Hematopoietic multipotent progenitor cell treated with erythropoietin and hydrocortisone succinate and interleukin-3 and kit ligand, for 6 days (in vitro differentiated cells): ENCODE measurements at places on chromosomes 16 and 17.

- no peak for DNase-seq
These were observed 30.5 kb upstream of the JPH3 start for GRCh38 chr16:87571868-87572244.

DNA sequence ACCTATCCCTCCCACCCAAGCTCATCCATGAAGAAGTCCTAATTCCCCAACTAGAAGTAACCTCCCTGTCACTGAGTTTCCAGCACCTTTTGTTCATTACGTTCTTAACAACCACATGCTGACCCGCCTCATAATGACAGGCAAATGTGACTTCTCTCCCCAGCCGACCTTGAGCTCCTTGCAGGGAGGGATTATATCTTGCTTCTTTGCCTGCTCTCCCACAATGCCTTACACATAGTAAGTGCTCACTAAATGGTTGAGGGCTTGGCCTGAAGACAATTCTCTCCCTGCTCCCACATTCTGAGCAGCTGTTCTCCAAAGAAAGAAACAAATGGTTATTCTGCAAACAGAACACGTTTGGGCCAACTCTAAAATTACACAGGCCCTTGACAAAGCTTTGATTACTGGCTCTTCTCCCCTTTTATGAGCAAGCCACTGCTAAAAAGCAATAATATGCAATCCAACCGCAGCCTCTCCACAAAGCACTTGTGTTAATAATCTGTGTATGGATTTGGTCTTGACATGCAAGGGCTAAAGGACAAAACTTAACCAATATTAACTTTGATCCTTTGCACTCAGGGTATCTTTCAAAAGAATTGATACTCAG is 23.2 kb downstream of the SLC39A11 start:
- no peak for DNase-seq

- no peak for DNase-seq
These were observed 870 bp upstream of the TAC4 start for GRCh38 chr17:49848739-49849138.

DNA sequence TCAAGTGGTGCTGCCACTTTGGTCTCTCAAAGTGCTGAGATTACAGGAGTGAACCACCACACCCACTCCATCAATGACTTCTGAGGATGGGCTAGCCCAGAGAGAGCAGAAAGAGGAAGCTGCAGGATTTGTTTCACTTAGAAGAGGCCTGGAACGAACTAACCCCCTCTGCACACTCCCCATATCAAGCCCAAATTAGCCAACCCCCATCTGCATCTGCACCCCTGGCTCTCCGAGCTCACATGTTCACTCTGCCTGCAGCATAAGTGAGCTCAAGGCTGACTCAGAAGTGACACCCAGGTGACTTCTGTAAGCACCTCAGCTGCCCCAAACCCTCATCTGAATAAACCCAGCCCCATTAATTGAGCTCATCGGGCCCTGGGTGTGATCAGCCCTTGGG is 4.8 kb downstream of the SCNN1G start:
- DNase-seq, result no peak

GRCh38 chr17:43986225-43986981 is 18.0 kb upstream of the NAGS start:
- DNase-seq, result no peak

DNA sequence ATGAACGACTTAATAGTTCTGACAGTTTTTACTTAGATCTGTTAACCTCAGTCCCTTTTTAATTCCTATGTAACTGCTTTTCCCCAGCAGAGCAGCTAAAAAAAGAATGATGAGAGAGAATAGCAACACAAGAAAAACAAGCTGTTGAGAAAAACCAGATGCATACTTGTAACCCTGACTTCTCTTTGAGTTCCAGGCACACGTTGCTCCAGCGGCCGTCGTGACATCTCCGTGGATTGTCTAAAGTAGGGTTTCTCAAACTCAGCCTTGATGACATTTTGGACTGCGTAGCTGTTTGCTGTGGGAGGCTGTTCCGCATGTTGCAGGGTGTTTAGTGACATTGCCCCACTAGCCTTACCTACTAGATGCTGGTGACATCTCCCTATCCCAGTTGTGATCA is 324.0 kb downstream of the SNX29 start:
- DNase-seq, result no peak

DNA sequence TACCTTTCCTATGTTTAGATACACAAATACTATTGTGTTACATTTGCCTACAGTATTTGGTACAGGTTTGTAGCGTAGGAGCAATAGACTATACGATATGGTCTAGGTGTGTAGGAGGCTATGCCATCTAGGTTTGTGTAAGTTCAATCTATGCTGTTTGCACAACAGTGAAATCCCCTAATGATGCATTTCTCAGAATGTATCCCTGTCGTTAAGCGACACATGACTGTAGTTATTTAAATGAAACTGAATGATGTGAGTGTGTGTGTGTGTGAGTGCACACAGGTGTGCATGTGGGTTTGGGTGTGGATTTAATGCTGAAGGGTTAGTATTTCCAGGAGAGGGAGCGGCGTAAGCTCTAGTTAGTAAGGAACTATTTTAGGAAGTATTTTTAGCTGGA is 34.6 kb upstream of the SMIM36 start:
- no peak for DNase-seq

GRCh38 chr17:12853921-12854320 is 64.6 kb downstream of the ARHGAP44 start:
- DNase-seq, result no peak

GRCh38 chr17:66690166-66690565 is 144.8 kb upstream of the CACNG5 start:
- no peak for DNase-seq

GRCh38 chr17:48540213-48540612 is 4.7 kb downstream of the HOXB2 start:
- no peak for DNase-seq

DNA sequence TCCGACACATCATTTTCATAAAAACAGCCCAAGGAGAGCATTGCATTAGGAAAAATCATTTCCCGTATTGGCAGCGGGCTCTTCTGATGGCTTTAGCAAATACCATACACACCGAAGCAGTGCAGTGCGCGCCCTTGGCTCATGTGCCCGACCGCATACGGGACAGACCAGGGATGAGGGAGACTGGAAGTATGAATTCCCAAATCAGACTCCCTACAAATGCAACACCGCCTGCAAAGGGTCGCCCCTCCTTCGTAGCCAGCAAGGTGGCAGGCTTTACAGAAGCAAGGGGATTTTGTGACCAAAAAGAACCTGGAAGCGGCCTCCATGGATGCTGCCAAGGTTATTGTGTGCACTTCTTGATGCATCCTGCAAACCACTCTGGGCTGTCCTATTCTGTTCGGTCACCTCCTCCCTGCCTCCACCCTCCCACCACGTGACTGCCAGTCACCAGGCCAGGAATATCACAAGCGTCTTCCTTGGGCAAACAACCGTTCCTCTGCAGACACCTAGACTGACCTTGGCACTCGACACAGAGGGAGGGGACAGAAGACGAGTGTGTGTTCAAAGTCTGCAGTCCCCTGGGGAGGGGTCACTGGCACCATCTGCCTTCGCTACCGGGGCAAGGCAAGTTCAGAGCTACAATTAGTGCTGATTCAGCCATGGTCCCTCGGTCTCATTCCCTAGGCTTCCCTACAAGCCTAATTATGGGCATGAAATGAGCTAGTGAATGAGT is 460.4 kb downstream of the SLC39A11 start:
- DNase-seq, result no peak

GRCh38 chr16:88444826-88445582 is 8.1 kb upstream of the ZFPM1 start:
- DNase-seq, result no peak

- peak; percentile 82 for DNase-seq
These were observed 21.7 kb downstream of the ACSF3 start for GRCh38 chr16:89115216-89115861.

DNA sequence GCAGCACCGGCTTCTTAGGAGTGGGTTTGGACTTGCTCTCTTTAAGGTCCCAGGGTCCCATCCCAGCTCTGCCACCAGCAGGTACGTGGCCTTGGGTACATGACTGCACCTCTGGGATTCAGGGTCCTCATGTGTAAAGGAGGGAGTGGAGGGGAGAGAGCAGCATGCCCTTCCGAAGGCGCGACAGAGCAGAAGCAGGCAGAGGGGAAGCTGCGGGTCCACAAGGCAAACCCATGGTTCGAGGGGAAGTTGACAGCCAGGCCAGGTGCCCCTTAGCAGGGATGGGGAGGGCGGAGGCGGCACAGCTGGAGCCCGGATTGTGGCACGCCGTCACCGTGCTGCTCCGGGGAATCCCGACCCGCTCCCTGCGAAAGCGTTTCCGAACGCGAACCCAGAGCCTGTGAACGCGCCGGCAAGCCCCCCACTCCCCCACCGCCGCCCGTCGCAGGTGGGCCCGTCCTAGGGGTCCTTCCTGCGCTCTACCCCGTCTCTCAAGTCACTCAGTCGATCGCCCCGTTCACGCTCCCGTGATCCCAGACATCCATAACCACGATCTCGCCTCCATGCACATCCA is 4.1 kb upstream of the TBX2 start:
- no peak for DNase-seq

DNA sequence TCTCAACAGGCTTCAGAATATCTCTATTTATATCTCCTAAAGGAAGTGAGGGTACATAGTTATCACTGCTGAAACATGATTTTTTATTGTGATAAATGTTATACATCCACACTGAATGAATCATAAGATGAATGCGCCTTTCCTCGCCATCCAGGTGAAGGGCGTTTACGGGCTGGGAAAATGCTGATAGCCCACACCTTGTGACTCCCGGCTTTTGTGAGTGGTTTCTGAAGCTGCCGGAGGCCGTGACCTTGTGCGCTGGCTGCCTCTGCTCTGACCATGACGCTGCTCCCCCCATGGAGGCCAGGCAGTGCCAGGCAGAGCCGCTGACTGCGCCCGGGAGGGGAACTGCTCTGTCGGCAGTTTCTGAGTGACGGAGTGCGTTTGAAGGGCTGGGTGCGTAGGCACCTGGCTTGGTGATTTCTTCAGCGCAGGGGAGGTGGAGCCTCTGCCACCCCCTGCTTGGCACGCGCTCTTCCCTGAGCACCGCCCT is 97.2 kb downstream of the RAP1GAP2 start:
- DNase-seq, result no peak

GRCh38 chr17:82884970-82885353 is 45.1 kb upstream of the ZNF750 start:
- no peak for DNase-seq

DNA sequence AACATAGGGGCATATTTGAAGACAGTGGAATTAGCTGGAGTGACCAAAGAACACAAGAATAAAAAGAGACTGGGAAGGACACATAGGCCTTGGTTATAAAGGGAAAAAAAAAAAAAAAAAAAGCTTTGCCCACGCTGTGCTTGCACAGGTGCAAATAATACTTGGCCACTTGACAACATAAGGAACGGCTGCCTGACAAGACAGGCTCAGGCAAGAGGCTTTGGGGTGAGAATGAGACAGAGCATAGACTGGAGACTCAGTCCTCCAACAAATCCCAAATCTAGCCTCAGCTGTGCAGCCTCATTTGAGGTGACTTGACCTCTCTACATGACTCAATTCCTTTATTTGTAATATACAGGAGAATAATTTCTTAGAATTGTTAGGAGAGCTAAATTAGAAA is 332.8 kb upstream of the DYNLRB2 start:
- DNase-seq, result no peak

DNA sequence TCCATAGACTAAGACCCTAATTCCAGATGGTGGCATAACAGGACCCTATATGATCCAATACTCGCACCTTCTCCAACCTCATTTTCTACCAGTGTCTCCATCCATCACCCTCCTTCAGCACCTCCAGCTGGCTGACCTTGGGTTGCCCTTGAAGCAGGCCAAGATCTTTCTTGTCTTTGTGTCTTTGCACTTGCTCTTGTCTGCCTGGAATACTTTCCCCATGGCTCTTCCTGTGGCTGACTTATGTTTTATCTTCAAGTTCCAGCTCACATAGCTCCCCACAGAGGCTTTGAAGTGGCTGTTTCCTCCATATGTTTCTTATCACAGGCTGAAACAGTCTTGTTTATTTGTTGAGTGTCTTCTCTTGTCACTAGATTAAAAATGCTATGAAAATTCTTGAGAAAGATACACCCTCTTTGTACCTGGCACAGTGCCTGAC is 29.6 kb upstream of the MMD start:
- DNase-seq, result peak; percentile 96
